ENCODE measurements at places on chromosomes 6 and 20.

- no peak for DNase-seq
Measured at GRCh38 chr20:10864076-10864672, 190.4 kb upstream of the JAG1 start.

GRCh38 chr6:44594481-44594880 is 207.0 kb downstream of the CDC5L start:
- no peak for DNase-seq

- DNase-seq: no peak
Measured at GRCh38 chr20:63857764-63858392, 3.4 kb upstream of the ABHD16B start.

GRCh38 chr6:157034436-157035230 is 257.5 kb downstream of the ARID1B start:
- no peak for DNase-seq

DNA sequence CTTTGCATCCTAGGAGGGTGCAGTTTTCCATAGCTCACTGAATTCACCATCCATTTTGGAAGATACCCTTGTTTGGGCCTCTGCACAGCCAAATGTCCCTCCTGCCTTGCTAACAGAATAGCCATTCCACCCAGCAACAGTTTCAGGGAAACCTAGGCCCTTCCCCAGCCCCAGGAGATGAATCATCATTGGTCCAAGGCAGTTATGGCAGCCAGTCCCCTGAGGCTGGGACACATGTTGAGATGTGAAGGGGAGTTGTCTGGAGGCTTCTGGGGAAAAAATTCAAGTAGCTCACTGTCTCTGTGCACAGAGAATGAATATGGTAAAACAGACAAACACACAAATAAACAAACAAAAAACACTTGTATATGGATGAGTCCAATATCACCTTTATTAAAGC is 17.4 kb upstream of the SIRPB2 start:
- no peak for DNase-seq

GRCh38 chr6:43074847-43075669 is 1.1 kb upstream of the PTK7 start:
- DNase-seq: no peak

DNA sequence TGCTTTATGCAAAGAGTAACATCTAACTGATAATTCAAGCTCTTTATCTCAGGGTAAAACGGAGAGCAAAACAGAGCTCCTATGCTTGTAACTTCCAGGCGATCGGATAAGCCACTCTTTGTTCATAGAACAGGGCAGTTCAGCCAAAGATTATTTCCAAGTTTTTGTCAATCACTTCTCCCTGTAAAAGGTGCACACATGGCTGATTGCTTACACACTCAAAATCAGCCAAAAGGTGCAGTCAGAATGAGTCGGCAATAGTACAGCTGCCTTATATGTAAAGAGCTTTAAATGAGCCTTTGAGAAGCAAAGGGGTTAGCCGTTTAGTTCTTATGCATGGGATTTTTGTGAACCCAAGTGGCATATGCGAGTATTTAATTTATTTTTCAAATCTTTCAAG is 449.6 kb upstream of the POU3F2 start:
- DNase-seq: no peak

DNA sequence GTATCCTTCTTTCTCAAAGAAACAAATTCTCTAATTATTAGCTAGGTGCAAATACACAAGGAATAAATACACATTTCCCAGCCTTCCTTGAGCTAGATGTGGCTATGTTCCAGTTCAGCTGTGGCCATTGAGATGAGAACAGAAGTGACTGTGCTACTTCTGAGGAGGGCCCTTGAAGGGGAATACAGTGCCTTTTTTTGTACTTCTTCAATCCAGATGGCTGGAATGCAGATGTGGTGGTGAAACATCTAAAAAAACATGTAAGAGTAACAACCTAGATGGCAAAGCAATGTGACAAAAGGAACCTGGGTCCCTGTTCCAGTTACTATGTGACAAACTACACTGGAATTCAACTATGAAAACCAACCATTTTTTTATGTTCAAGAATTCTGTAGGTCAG is 115.4 kb upstream of the DST start:
- no peak for DNase-seq

GRCh38 chr6:15852289-15852688 is 189.5 kb upstream of the DTNBP1 start:
- no peak for DNase-seq

- no peak for DNase-seq
Measured at GRCh38 chr20:47810721-47811347, 25.6 kb upstream of the SULF2 start.

DNA sequence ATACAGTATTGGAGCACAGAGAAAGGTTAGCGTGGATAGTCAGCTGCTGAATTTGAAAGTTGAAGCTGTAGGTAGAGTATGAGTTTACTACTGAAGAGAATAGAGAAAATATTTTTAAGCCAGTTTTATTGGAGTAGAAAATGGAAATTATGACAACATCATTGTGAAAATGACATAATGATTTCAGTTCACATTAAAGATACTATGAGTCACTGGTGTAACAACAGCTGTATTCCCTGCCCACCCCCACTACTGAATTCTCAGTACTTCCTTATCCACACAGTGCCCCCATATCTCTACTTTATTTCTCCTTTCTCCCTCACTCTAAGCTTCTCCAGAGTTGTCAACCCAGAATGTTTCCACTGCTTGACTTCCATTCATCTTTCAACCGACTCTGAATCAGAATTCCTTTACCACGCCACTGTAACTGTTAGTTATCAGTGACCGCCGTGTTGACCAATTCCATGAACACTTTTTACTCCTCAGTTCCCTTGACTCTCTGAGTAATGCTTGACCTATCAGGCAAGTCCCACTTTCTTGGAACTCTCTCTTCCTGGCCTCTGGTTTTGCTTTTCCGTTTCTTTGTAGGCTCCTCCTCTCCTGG is 139.6 kb downstream of the AIG1 start:
- DNase-seq: no peak

GRCh38 chr6:95489185-95489863 is 88.0 kb upstream of the MANEA start:
- no peak for DNase-seq

DNA sequence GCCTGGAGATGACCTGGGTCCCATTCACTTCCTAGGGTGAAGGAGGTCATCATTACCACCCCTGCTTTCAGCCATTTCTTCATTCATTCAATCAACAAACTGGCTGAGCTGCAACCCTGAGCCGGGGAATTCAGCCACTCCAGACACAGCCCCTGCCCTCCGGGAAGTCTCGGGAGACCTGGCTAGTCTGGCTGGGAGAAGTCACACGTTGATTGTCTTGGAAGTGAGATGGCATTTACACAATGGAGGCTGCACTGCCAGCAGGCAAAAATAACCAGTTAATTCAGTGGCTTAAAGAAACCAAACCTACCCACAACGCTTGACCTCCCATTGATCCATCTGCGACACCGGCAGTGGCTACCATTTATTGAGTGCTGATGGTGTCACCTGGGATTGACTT is 2.0 kb upstream of the PMEPA1 start:
- no peak for DNase-seq

- DNase-seq: peak; percentile 41
Measured at GRCh38 chr6:25006565-25007001, 70.8 kb upstream of the RIPOR2 start.

- peak; percentile 77 for DNase-seq
Measured at GRCh38 chr6:143337201-143337949, 113.1 kb downstream of the ADAT2 start.

DNA sequence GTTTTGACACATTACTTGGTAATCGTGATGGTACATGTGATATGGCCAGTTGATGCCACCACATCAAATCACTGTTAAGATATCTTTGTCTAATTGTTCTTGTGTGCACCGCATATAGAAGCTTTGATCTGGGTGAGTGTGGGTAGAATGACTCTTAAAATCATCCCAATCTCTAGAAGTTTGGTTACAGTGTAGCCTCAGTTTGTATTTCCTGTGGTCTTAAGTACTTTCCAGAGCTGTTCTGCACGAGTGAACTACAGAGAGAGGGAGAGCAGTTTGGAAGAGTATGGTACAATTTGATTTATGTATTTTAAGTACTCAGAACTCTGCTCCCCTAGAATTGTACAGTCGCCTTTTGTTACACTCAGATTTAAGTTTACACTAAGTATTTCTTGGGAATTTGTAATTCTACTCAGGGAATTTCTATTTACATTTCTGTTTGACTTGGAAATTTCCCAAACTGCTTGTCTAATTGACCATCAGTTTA is 37.5 kb downstream of the SNX9 start:
- no peak for DNase-seq

DNA sequence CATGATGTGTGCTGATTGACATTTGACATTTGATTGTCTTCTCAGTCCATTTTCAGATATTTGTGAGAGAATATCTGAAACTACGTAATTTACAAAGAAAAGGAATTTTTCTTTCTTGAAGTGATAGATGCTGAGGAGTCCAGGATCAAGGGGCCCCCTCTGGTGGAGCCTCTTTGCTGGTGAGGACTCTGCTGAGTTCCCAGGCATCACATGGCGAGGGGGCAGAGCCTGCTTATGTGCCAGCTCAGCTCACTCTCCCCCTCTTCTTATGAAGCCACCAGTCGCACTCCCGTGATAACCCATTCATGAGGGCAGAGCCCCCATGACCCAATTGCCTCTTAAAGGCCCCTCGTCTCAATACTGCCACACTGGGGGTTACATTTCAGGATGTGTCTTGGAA is 91.3 kb downstream of the RPP40 start:
- no peak for DNase-seq

GRCh38 chr6:134174672-134175531 is 122.5 kb upstream of the SLC2A12 start:
- DNase-seq: peak; percentile 95

DNA sequence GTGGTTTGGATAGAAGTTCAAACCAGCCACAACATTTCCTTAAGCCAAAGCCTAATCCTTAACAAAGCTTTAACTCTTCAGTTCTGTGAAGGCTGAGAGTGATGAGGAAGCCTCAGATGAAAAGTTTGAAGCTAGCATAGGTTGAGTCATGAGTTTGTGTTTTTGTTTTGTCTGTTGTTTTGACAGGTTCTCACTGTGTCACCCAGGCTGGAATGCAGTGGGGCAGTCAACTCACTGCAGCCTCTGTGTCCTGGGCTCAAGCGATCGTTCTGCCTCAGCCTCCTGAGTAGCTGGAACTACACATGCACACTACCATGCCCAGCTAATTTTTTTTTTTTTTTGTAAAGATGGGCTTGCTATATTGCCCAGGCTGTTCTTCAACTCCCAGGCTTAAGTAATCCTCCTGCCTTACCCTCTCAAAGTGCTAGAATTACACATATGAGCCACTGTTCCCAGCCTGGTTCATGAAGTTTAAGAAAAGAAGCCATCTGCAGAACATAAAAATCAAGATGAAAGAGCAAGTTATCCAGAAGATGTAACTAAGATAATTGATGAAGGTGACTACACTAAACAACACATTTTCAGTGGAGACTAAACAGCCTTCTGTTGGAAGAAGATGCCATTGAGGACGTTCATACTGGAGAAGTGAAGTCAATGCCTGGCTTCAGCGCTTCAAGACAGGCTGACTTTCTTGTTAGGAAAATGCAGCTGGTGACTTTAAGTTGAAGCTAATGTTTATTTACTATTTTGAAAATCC is 96.2 kb downstream of the SMAP1 start:
- no peak for DNase-seq

GRCh38 chr20:57409672-57410397 is 18.6 kb downstream of the RBM38 start:
- no peak for DNase-seq

DNA sequence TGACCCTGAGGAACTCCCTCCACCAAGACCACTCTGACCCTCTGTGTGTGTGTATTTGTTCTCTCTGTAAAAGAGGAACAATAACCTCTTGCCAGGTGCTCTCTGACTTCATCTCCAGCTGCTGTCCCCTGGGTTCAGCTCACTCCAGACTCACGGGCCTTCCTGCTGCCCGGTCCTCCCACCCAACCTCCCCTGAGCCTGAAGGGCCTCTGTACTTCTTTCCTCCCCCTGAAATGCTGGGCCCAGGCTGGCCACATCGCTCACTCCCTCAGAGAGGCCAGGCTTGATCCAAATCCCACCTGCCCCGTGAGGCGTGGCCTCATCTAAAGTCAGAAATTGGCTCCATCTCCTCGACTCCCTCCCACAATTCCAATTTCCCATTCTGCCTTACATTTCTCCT is 202.4 kb downstream of the PRKN start:
- no peak for DNase-seq

DNA sequence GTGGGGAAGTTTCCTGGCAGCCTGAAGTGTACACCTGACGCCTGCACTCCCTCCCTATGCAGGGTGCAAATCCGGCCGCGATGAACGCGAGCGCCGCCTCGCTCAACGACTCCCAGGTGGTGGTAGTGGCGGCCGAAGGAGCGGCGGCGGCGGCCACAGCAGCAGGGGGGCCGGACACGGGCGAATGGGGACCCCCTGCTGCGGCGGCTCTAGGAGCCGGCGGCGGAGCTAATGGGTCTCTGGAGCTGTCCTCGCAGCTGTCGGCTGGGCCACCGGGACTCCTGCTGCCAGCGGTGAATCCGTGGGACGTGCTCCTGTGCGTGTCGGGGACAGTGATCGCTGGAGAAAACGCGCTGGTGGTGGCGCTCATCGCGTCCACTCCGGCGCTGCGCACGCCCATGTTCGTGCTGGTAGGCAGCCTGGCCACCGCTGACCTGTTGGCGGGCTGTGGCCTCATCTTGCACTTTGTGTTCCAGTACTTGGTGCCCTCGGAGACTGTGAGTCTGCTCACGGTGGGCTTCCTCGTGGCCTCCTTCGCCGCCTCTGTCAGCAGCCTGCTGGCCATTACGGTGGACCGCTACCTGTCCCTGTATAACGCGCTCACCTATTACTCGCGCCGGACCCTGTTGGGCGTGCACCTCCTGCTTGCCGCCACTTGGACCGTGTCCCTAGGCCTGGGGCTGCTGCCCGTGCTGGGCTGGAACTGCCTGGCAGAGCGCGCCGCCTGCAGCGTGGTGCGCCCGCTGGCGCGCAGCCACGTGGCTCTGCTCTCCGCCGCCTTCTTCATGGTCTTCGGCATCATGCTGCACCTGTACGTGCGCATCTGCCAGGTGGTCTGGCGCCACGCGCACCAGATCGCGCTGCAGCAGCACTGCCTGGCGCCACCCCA is 1.2 kb downstream of the GPR6 start:
- no peak for DNase-seq

DNA sequence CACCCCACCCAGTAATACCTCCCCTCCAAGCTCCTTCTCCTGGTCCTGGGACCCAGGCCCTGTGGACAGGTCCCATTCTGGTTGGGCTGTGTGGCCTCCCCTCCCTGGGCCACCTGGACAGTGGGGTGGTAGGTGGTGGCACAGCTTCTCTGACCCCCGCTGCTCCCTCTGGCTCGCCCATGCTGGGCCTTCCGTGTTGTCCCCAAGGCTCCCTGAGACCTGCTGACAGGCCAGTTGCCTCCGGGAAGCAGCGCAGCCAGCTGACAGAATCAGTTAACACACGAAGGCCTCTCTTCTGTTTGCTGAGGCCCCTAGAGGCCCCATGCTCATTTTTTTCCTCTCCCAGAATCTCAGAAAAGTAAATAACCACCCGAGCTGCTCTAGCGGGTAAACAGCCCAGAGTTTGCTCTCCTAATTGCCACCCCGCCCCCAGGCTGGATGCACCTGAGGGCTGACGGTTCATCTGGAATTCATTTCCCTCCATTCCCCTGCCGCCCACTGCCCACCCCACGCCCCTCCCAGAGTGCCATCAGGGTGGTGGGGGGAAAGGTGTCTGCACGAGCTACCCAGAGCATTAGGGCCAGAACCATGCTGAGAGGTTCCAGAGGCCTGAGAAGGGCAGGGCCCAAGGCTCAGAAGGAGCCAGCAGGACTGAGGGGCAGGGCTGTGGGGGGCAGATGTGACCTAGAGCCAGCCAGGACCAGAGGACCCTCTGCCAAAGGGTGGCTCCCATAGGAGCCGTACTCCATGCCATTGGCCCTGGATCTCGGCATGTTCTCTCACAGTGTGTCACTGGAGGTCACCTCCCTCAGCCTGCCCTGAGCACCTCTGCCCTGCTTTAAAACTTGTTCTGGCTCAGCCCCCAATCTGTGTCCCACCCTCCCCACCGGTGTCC is 157.5 kb downstream of the GRM4 start:
- DNase-seq: no peak

Data from activated CD4-positive, alpha-beta T cell treated with anti-CD3 and anti-CD28 coated beads for 48 hours (primary cell).